ENCODE measurements at places on chromosomes 12 and 14. TPM values are rescaled to one million over a fixed set of nuclear protein-coding genes. Genes with fewer than 3 reads are reported as not detected.

DBX2 gene
- not detected for total RNA-seq

OTX2 gene
- not detected for total RNA-seq

RFLNA gene
- total RNA-seq = 43.1 TPM

SLCO1B1 gene
- total RNA-seq = not detected

ADAMTS20 gene
- not detected for total RNA-seq

C12orf54 gene
- not detected for total RNA-seq
